ENCODE measurements at places on chromosomes 12 and 14.

- DNase-seq = no peak
Observed at GRCh38 chr12:84874125-84874824, 38.3 kb downstream of the SLC6A15 start.

DNA sequence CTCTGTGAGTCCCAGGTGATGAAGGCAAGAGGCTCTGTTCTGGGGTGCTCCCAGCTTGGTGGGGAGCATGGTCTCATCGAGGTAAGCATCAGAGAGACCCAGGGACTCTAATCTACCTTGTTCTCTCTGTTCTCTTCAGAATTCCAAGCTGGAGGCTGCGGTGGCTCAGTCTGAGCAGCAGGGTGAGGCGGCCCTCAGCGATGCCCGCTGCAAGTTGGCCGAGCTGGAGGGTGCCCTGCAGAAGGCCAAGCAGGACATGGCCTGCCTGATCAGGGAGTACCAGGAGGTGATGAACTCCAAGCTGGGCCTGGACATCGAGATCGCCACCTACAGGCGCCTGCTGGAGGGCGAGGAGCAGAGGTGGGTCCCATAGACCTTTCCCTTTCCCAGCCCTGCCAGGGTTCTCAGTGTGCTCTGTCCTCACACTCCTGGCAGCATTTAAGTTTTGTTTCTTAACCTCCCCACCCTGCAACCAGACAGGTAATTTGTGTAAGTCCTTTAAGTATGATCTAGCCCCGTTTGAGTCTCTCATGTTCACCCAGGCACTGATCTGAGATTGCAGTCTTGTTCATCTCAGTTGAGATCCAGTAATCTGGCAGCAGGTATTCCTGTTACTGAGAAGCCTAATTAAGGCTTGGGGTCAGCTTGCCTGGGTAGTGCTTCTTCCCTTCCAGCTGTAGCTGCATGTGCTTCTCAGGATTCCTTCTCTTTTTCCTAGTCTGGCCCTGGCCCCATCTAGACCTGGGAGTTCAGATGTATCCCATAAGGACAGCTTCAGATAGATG lies 14.8 kb upstream of the KRT81 start:
- no peak for DNase-seq

GRCh38 chr12:133057446-133057845 lies 20.1 kb downstream of the ZNF84 start:
- DNase-seq = no peak

- DNase-seq = no peak
Observed at GRCh38 chr14:82341261-82341810, 807.7 kb upstream of the SEL1L start.

DNA sequence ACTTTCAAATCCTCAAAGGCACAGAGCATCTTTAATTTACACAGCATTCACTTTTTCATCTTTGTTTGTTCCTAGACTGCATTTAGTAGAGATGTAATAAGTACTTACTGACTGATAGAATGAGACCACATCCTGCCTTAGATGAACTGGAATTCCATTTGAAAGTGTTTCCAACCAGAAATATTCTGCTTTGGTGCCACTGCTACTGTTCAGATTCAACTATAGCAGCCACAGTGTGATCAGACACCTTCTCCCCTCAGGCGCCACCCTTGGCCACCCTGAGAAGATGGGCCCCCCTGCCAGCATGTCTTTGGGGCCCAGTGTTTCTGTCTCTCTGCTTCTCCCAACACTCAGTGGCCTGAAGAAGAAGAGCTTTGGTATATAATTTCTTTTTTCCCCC lies 449.1 kb downstream of the RAD51B start:
- no peak for DNase-seq

DNA sequence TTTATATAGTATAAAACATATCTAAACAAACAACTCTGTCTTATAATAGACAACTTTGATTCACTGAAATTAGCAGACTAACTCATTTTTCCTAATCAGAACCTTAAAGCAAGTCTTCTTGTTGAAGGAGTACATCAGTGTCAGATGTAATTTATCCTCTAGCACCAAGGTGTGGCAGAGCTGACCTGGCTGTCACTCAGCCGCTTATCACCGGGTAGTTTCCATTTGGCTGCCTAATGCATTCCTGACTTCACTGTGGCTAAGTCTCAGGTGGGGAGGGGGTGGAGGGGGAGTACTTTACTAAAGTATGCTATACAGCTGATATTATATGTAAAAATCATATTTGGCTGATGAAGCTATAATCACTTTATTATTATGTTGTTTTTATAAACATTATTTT lies 339.9 kb upstream of the RGS6 start:
- DNase-seq = no peak

- DNase-seq = no peak
Observed at GRCh38 chr12:6980740-6981139, 10.0 kb downstream of the EMG1 start.

DNA sequence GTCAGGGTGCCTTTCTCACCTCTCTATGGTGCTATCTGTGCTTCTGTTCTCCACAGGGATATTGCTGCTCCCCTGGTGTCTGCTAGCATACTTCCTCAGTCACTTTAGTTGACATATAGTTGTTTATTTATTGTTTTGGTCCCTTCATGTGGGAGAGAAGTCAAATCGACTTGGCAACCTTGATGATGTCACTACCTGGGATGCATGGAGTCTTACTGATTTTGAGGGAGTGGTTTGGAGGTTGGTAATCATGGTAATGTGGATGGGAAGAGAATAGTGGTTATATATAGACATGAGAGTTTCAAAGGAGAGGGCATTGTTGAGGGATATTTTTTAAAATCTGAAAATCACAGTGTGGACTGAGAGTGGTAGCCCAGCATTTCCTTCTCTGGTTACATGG lies 73.6 kb upstream of the FBXO33 start:
- DNase-seq = no peak

DNA sequence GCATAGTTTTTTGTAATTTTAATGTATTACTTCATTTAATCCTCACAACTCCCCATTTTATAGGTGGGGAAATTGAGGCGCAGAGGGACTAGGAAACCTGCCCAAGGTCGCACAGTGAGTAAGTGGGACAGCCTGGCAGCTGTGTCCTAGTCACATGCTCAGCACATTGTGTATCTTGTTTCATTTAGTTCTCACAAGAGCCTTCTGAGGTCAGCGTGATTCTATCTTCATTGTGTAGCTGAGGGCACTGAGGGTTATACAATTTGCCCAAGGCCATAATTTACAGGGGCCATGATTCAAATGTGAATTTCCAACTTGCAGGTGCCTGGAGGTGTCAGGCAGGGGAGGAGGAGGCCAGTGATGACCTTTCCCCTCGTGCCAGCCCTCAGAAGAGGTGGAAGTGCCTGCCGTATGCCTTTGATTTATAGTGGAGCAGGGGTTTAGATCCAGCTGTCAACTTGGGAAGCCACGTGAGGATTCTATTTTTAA lies 30.3 kb upstream of the SMOC1 start:
- DNase-seq = no peak

DNA sequence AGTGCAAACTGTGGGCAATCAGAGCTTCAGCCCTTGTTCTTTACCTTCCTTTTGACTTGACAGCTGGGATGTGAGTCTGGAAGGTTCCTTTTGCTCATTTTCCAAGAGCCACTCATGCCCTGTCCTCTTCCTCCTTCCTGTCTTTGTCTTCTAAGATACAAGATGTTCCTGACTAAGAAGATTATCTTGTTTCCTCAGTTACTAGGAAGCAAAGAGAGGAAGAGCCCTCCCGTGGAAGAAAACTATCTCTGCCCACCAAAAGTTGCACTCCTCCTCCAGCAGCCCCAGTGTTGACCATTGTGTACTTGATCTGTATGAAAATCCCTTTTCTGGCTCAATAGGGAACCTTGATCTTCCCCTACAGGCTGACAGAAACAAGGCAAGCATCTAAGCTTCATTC lies 138.0 kb downstream of the C12orf75 start:
- DNase-seq = no peak

DNA sequence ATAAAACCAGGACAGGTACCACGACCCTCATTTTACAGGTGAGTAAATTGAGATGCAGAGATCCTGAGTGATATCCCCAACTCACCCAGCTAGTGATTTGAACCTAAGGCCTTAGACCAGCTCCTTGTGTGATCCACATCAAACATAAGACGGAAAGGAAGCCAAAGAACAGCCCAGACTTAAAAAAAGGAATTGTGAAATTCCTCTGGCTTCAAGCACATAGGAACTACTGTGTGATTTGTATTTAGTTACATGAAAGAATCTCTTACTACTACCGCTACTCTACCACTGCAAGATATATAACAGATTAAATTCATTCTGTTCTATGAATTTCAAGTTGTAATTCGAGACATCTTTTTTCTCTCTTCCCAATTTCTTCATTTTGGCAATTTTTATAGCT lies 10.5 kb downstream of the E2F7 start:
- DNase-seq = no peak

DNA sequence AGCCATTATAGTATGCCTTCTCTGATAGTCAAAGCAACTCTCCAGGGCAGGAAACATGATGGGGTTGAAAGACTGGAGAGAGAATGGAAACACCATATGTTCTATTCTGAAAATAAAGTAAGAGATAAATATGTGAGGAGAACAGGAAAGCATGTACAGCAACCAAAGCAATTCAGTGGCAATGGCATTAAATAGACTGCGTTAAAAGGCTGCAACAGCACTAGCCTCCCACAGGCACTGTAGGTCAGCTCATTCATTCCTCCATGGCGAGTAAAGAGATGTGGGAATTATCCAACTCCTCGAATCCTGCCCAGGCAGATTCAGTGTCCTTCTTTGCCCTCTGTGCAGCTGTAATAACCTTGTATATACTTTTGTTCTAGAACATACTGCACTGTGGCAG lies 43.8 kb downstream of the ANO6 start:
- DNase-seq = no peak

GRCh38 chr14:103527408-103528145 lies 1.4 kb upstream of the TRMT61A start:
- DNase-seq = no peak

DNA sequence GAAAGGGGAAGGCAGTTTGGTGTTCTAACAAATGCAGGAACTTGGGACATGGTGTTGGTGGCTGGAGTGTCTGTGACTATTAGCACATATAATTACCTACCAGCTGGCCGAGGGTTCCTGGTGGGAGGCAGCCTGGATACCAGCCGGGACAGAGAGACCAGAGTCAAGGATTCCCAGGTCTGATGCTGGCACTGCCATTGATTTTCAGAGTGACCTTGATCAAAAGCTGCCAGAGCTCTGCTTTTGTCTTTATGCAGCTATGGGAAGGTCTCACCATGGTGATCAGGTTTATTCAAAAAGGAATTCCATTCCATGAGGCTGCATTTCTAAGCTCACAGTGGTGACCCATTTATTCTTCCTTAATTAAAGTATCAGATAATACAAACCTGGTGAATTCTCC lies 101.0 kb upstream of the PWP1 start:
- no peak for DNase-seq

All from stimulated activated CD4-positive, alpha-beta T cell treated with anti-CD3 and anti-CD28 coated beads, Interleukin-15, amount 100 ng/mL, for 1 hour (primary cell).